Left ventricle myocardium inferior (tissue), 1 donor: ENCODE measurements at places on chromosomes 3 and 15. TPM values are rescaled to one million over a fixed set of nuclear protein-coding genes. Genes with fewer than 3 reads are reported as not detected.
A peak's percentile ranks its signal among the peaks of the same experiment; 100 is the strongest.

- DNase-seq, result no peak
These were observed 228.7 kb downstream of the MBNL1 start for GRCh38 chr3:152497457-152497856.

RFT1 gene
- total RNA-seq, result 9.4 TPM

GRCh38 chr15:82197733-82198594 is 64.6 kb downstream of the EFL1 start:
- peak; percentile 51 for DNase-seq

GRCh38 chr3:25313286-25313685 is 114.8 kb upstream of the RARB start:
- no peak for DNase-seq

PATL2 gene
- 3.7 TPM for total RNA-seq
